ENCODE measurements at places on chromosomes 6 and 20.

DNA sequence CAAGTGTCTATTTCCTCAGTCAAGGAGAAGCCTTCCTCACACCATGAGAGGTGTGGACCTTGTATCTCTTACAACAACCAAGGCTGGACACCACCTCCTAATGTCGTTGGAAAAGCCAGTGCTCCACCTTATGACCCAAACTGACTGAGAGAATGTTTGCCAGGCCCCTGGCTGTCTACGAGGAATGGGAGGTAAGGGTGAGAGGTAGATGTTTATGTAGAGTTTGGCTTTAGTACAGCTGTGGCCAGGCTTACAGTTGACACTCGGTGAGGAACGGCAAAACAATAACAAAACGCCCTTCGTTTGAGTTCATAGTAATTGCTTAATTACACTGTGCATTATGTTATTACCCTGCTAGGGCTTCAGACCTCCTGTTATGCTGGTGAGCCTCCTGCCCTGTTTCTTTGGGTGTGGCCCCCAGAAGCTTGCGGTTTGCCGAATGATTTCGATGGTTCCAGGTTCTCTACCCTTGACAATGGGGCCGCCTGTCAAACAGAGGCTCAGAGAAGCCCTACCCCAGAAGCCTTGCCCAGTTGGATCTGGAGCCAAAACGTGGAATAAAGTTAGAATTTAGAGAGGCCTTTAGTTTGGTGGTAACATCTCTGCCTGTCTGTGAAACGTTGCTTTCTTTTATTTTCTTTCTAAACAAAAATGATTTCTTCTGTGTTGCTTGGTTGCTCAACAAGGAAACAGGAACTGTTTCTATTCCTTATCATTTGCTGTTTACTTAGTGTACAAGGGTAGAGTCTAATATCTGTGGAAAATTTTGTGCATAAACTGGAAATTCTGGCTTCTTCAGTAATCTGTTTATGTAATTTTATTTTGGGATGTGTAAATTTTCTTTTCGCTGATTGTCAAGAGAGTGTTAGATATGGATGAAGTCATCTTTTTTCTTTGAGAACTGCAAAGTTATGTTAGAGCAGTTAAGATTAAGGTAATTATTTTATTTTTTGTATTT lies 60.4 kb upstream of the FOXQ1 start:
- DNase-seq, result no peak

GRCh38 chr6:34598712-34599111 lies 42.6 kb upstream of the SPDEF start:
- no peak for DNase-seq

DNA sequence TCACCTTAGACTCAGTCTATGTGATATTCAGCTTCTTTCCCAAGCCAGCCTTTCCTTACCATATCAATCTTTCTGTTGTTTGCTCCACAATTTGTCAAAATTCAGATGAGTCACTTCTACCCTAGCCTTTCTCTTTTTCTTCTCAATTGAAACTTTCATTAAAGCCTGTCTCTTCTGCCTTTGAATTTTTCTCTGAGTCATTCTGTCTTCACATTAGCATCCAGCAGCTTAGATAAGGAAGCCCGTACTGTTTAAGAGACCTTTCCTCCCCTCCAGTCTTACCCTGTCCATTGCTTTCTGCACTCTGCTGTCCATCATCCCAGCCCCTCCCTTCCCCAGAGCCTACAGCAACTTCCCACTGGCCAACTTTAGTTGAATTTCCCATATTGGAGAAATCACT lies 34.9 kb upstream of the RALGAPA2 start:
- DNase-seq, result no peak

GRCh38 chr6:137417396-137417795 lies 76.8 kb downstream of the OLIG3 start:
- DNase-seq, result no peak

GRCh38 chr6:84808491-84809061 lies 44.2 kb upstream of the TBX18 start:
- DNase-seq, result no peak
